NCI-H1417 treated with DMSO at 0.1 percent for 48 hours (cell line): ENCODE measurements at places on chromosomes 6 and 20.

- DNase-seq = peak; percentile 34
Observed at GRCh38 chr6:113879186-113880096, 22.3 kb downstream of the MARCKS start.

DNA sequence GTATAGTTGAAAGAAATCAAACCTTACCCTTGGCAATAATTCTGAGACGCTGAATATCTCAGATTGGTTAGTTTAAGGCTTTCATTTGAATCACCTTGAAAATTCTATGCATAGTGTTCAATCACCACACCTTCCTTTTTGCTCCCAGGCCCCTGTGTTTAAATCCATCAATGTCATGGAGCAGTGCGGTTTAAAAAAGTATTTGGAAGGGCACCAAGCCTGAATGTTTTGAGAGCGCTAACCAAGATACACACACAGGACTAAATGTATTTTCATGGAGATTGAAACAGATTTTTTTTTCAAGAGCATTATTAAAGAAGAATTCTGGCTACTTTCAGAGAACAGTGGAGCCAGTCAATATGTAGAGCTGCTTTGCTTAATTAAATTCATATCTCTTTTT is 195.7 kb downstream of the CENPW start:
- no peak for DNase-seq

DNA sequence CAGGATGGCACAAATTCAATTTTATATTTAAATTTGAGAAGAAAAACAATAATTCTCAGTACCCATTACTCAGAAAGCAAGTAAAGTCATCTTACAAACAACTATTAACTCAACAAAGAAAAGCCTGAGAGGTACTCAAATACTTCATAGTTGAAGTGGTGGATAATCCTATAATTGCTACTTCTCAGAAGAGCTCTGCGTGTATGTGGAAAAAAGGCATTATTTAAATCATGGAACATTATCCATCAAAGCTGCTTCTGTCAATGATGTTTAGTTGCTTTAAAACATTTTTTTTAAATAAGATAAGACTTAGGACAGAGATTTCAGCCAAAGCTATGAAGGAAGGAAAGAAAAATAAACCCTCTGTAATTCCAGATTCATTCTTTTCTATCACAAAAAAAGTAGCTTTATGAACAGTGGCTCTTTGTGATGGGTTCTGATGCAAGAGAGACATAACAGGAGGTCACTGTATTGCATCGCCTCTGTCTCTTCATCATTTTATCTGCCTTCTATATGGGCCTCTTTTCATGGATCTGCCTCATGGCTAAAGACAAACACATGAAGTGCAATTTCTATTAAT is 367.9 kb upstream of the SLC35B3 start:
- DNase-seq = no peak

DNA sequence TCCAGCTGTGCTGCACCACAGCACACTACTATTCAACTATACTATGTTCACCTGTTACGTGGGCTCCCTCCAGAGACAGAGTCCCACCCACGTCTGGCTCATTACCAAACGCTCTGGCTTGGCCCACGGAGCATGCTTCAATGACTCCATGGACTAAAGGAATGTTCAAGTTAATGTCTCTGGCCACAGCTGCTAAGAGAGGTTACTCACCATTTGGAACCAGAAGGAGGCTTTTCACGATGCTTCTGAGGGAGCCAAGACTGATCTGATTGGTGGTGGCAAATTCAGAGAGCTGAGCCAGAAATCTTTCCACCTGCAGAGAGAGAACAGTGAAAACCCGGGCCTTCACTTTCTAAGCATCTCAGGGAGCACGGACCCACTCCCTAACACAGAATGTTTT is 15.6 kb downstream of the COMMD7 start:
- DNase-seq = no peak

DNA sequence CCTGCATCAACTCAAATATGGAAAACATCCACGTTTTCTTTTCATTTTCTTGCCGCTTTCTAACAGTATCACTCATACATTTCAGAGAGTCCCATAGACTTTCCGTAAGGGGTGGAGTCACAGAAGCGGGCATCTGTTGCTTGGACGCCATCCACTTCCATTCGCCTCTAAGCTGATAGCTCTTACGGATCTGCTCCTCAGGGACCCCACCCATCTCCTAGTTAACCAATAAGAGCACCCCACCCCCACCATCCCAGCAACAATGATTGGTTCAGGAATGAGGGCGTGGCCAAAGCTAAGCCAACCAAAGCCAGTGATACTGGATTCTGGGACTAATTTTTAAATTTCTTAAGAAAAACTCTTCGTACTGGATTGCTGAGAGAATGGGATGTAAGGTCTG is 42.4 kb downstream of the SLC2A10 start:
- no peak for DNase-seq

- DNase-seq = no peak
Observed at GRCh38 chr20:21289651-21290050, 13.5 kb upstream of the XRN2 start.

- peak; percentile 78 for DNase-seq
Observed at GRCh38 chr20:62685781-62686555, 22.7 kb upstream of the NTSR1 start.

DNA sequence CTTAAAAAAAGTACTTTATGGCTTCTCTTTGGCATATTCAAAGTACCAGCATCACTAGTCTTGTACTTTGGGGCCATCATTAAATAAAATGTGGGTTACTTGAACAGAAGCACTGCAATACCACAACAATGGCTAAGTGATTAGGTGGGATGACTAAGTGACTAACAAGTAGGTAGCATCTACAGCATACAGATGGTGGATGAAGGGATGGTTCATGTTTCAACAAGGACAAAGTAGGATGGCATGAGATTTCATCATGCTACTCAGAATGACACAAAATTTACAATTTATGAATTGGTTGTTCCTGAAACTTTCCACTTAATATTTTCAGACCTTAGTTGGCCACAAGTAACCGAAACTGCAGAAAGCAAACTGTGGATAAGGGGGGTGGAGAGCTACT is 7.7 kb downstream of the MPC1 start:
- no peak for DNase-seq

DNA sequence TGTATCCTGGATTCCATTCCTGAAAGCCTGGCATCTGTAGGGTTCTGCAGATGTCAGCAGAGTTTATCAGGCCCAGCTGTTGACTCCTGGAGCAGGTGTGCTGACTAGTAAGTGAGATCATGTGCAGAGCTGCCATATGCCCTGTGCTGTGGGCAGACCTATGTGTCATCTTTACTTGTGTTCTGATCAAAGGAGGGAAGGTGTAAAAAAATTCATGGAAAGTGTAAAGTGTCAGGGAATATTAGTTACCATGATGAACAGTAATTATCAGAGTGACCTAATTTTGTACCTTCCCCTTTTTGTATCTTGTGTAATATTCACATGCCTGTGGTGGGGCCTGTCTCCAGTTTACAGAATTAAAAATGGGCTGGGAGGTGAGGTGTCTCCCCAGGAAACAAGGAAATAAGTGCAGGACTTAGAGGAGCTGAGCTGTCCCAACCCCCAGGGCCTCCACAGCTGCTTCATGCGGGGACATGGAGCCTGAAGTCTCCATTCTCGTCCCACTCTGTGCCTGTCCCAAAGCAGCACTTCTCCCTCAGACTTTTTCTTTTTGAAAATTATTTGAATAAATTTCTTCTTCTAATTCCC is 148.2 kb upstream of the GGTLC1 start:
- DNase-seq = no peak

DNA sequence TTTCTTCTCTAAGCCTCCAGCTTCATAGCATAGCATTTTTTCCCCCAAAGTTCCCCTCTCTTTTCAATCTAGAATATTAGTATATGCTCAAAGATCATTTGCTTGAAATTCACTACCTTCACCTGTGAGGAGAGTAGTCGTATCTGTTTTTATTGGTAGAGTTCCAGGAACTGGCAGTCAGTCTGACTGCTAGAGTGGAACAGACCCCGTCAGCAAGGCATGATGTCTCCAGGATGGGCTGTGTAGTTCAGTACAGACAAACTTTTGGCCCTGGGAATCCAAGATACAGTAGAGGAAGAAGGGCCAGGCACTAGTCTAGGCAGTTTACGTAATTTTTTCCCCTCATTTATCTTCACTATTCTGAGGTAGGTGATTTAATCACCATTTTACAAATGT is 29.1 kb downstream of the RALY start:
- no peak for DNase-seq

DNA sequence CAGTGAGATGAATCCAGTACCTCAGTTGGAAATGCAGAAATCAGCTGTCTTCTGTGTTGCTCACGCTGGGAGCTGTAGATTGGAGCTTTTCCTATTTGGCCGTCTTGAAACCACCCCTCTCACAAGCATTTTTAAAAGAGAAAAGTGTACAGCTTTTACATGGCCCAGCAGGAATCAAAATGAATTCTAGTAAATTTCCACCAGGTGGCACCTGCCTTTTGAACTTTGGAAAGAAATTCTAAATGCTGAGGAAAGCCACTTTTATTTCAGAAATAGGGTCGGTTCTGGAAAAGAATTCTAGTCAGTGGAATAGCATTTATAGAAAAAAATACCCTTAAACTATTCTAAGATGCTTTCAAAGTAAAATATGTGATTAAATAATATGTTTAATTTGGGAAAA is 647.8 kb downstream of the CD109 start:
- no peak for DNase-seq

DNA sequence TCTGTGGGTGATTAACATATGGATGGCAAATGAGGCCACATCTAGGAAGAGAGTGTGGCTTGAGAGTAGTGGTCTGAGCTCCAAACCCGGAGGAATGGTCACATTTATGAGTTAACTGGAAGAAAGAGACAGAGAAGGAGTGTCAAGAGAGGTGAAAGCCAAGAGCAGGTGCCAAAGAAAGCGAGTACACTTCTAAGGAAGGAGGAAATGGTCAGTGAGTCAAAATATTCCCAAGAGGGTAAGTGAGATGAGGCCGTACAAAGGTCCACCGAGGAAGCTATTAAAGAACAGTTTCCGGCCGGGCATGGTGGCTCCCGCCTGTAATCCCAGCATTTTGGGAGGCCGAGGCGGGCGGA is 104.5 kb upstream of the RNF24 start:
- no peak for DNase-seq

DNA sequence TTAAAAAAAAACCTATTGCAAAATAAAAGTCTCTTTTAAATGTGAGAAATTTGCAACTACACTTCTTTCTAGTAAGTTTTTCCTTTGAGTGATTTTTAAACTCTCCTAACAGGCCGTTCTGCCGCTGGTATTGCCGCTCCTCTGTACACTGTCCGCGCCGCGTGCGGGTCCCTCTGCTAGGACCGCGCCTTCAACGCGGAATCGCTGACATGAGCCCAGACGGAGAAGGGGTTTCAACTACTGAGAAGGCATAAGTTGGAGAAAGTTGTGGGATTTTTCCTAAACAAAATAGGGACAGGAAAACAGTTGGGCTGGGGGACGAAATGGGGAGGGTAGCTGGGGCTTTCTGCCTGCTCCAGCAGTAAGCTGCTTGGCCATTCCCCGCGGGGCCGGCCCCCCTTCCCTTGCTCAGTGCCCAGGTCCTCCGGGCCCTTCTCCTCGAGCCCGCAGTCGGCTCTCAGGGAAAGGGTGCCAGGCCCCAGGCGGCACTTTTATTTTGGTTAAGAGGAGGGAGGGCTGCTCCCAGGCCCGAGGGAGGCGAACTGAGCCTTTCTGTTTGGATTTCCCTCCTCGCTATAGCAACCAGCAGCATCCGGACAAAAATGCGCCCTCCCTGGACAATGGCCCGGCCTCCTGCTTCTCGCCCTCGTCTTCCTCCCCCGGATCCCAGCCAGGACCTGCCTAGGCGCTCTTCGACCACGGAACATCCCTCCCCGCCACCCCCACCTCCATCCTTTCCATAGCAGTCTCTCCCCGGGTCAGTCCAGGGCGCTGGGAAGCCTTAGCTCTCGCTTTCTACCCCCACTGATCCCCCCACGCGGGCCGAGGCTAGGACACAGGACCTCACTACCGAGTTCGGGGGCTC is 6.8 kb upstream of the POU3F2 start:
- DNase-seq = no peak

- no peak for DNase-seq
Observed at GRCh38 chr20:33465481-33466302, 22.1 kb upstream of the SNTA1 start.

DNA sequence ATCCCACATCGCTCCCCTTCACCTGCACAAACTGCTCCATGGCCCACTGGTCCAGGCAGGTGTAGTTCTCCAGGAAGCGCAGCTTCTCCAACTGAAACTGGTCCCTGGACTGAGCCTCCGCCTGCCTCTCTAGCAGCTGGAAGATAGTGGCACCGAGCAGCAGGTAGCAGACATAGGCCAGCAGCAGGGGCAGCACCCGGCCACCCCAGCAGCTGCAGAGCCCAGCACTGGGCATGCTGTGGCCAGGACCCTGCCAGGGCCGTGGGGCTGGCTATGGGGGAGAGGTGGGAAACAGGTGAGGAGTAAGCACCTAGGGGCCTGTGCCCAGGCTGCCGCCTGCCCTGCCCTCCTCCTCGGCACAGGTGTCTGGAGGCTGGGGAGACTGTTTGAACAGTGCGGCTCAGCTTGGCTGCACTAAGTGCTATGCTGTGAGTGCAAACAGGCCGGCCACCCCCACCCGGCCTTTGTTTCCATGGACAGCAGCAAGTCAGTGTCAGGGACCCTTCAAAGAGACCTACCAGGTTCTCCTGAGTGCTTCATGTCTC is at the start of gene KCNK16:
KCNK16 (minus strand) TSS at position 397 of the 545 bp plus-strand sequence; CDS start at position 235, 162 bp downstream.
- DNase-seq = no peak

GRCh38 chr6:137728386-137729349 is 138.4 kb upstream of the TNFAIP3 start:
- DNase-seq = no peak

GRCh38 chr6:142235272-142235671 is 66.5 kb upstream of the ADGRG6 start:
- no peak for DNase-seq

- DNase-seq = no peak
Observed at GRCh38 chr20:9417665-9418064, 96.7 kb upstream of the LAMP5 start.

DNA sequence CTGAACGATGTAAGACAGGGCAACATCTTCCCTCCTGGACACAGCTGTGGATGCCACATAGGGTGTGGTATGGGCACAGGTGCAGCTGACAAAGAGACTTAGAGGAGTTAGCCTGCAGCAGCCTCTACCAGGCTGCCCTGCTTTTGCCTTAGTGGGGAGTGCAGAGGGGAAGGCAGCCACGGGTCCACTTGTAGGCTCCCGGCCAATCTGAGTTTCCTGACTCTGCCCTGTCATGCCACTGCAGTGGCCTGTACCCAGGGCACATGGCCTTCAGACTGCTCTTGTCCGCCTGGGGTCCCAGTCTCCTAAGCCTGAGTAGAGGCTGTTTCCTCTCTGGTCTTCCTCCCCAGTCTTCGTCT is 17.1 kb upstream of the CST9L start:
- DNase-seq = no peak

DNA sequence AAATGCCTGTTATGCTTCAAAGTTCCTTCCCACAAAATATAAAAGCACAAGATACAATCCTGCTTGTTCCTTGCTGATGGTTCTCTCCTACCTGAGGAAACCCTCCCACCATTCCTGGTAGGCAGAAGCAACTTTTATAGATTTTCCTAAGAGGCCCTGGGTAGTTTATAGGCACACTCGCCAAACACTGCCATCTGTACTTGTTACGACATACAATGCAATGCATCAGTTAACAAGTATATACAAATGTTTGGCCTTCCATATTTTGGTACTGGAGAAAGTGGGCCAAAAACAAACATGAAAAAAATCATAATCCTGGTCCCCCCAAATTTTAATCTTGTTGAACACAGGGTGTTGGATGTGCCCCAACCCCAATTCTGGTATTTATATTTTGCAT is 16.6 kb downstream of the MCM9 start:
- no peak for DNase-seq
